ENCODE measurements at places on chromosomes 1 and 21.

GRCh38 chr1:97726386-97726785 is 194.4 kb downstream of the DPYD start:
- no peak for DNase-seq

DNA sequence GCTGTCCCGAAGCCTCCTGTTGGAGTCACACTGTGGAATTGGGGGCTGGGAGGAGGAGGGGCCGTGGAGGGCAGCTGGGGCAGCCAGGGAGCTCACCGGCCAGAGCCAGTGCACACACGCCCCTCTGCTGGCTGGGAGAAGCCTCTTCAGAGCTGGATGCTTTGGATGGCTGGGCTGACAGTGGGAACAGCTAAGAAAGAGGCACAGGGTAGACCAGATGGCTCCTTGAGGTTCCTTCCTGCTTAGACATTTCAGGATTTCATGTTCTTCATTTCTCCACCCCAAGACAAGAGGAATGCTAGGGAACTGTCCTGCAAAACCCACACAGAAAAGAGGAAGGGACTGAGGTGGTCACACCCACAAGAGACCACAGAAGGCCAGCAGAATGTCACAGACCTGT is 254.8 kb upstream of the VAMP3 start:
- no peak for DNase-seq

DNA sequence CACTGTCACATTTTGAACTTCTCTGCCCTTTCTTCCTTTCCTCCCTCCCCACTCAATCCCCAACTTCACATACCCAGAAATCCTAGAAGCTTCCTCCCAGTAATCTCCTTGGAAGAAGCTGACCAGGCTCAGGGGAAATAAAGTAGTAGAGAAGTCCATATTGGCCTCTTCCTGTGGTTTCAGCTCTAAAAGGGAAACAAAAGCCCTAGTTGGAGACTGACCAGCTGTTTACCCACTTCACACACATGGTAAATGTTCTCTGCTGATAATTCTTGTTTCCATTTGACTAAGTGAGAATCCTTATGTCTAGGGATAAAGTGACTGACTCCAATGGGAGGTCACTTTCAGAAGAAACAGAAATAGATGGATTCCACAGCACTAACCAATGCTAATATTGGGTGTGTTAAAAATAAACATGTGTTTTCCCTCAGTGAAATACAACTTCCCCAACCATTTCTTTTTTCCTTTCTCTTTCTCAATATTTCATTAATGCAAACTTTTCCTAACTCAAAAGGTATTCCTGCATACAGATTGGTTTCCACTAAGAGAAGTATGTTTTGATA is 178.9 kb upstream of the DPT start:
- DNase-seq = no peak

DNA sequence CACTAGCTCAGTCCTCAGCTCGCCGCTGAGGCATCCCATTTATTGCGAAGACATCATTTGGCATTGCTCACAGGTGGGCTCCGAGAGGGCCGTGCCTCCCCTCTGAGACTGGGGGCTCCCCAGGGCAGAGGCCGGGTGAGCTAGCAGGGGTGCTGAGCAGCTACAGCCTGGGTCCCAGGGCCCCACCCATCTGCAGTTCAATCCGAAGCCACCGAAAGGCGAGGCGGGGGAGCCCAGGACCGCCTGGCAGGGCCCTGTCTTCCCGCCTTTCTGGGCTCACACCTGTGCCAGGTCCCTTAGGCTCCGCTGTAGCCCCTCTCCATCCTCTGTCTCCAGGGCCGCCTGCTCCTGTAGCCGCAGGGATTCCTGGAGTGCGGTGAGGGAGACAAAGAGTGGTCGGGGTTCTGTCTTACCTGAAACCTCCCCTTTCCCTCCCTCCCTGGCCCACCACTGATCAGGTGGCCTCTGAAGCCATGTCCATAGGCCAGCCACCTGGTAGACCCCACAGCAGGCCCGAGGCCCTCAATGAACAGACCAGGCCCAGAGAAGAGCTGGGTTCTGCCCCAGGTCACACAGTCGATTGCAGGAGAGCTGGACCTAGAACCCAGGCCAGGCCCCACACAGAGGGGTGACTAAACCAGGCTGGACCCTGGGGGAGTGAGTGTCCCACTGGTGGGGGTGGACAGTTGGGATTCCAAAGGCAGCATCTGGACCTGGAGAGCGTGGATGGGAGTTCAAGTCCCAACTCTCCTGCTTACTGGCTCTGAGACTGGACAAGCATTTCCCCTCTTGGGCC is 18.1 kb upstream of the NBPF1 start:
- no peak for DNase-seq

- DNase-seq = no peak
Observed at GRCh38 chr21:45818904-45819285, 162.7 kb upstream of the COL6A1 start.

- DNase-seq = no peak
Observed at GRCh38 chr1:21818656-21819055, 6.6 kb downstream of the LDLRAD2 start.
